Central memory CD8-positive, alpha-beta T cell (primary cell): ENCODE measurements at places on chromosomes 12 and 14.

GRCh38 chr12:121724925-121725324 lies 12.4 kb downstream of the TMEM120B start:
- DNase-seq: no peak

GRCh38 chr12:10771132-10771733 lies 31.2 kb downstream of the TAS2R7 start:
- no peak for DNase-seq

DNA sequence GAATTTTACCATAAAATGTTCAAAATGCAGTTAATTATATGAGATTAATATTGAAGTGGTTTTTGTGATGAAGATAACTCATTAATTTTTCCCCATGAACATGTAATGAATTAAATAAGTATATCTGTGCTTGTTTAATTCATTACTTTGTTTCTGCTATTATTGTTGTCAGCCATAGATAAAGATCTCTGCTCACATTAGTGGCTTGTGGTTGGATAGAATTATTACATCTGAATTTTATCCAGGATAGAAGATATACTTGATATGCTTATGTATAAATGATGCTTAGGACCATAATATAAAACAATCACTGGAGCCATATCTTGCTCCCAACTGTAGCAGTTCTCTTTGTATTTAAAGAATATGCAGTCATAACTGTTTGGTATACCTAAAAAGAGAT lies 18.5 kb downstream of the TSPAN19 start:
- DNase-seq: no peak

DNA sequence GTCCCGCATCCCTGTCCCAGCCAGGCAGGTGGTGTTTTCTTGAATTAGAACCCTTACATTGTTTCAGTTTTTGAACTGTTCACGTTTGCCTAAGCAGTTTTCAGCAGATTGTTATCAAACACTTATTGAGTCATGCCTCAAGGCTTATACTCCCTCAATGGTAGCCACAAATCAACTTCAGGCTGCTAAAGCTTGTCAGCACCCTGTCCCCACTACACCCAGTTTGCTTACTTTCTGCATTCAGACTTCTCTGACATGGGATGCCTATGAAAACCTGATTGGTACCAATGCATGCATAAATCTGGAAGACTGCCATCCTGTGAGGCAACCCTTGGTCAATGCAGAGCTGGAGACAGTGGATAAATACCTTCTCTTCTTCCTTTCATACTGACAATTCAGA lies 225.4 kb downstream of the BTG1 start:
- DNase-seq: no peak

- no peak for DNase-seq
These were observed 75.1 kb downstream of the TTC7B start for GRCh38 chr14:90740946-90741681.

- DNase-seq: no peak
These were observed 51.7 kb downstream of the TRHDE start for GRCh38 chr12:72323881-72324280.

DNA sequence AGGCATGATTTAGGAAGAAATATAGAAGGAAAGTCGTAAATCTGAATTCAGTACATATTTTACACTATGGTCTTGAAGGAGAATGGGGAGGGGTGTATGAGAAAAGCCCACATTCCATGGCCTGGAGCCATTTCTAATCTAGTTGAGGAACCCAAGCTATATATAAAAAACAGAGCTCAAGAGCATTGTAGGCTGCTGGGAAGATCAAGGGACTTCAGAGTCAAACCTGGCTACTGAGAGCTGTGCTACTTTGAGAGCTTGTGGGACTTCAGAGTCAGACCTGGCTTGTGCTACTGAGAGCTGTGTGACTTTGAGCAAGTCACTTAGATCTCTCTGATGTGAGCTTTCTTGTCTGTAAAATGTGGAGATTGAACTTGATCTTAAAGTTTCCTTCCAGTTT lies 58.7 kb downstream of the TBK1 start:
- DNase-seq: no peak
